Activated CD4-positive, alpha-beta T cell treated with anti-CD3 and anti-CD28 coated beads, Interleukin-2, amount 50 U/mL, for 4 hours (primary cell): ENCODE measurements at places on chromosomes 7 and 10.

GRCh38 chr10:89329151-89329550 lies 1.4 kb downstream of the IFIT3 start:
- DNase-seq: no peak

DNA sequence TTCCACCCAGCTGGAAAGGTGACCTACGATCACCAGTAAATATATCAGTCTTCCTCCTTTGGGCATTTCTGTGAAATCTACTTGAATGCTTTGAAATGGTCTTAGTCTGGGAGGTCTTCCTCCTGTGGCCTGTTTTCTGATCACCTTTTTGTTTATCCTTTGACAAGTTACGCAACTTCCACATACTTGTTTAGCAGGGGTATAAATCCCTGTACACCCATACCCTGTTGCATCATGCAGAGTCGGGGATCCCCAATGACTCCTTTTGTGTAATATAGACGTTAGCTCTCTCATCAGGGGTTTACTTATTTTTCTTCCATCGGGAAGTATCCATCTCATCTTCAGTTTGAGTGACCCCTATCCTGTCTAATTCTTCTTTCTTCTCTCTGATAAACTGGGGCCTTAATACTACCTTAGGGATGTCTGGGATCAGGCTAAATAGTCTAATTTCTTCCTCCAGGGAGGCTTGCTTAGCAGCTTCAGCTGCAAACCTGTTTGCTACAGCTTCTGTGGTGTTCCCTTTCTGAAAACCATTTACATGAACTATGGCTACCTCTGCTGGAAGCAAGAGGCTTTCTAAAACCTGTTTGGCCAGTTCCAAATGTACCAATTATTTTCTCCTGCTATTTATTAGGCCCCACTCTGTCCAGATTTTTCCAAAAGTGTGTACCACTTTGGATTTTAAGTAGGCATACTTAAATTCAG lies 25.8 kb downstream of the MAPK8 start:
- no peak for DNase-seq

DNA sequence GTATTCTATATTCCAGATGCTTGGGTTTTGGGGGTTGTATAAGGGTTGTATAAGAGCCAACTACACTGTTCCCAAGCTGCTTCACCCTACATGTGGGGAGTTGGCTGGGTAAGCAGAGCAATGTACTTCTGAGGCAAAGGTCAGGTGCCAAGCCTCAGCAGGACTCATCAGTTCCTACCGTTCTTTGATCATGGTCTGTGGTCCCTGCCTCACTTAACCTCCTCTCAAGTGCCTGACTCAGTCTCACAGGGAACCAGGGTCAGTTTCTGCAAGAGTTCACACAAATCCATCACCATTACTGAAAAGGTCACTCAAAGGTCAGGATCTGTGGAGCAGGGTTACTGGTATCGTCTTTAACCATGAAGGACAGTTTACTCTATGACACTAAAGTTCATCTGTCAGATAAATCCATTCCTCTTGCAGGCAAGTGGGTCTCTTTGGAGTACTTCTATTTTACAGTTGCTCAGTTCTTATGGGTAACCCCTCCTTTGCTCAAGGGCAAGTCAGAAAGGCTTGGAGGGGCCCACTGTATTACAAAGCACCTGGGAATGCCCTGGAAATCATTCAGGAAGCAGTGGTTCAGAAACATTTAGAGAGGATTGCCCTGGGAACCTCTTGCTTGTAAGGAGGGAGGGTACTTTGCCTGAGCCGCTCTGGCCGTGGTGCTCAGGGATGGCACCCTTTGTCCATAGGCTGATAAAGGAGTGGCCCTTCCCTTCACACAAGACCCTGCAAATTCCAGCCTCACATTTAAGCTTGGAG lies 184.3 kb upstream of the CDCA7L start:
- no peak for DNase-seq

DNA sequence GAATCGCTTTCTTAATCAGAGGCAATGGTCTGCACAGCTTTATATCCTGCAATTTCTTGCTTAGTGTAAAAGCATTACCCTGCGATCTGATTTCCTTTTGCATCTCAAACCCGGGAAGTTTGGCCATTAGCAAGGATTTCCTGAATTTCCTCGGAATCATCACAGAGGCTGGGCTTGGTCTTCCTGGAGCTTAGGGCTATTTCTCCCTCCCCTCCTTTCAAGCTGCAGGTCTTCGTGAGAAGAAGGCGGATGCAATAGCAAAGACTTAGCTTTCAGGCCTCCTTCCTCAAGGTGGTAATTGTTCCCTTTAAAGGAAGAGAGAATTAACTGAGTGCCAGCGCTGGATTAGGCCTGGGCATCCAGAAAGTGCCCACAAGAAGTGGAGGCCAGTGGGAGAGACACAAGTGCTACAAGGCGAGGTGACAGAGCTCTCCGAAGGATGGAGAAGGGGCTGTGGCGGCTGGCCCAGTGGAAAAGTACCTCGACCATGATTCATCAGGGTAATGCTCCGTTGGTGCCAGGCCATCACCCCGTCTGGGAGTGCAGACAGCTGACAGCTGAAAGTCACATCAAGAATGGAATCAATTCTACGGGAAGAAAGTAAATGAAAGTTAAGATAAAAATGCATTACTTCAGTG lies 4.0 kb upstream of the ARMS2 start:
- no peak for DNase-seq

- DNase-seq: no peak
Measured at GRCh38 chr7:23458044-23458443, 12.2 kb downstream of the IGF2BP3 start.

DNA sequence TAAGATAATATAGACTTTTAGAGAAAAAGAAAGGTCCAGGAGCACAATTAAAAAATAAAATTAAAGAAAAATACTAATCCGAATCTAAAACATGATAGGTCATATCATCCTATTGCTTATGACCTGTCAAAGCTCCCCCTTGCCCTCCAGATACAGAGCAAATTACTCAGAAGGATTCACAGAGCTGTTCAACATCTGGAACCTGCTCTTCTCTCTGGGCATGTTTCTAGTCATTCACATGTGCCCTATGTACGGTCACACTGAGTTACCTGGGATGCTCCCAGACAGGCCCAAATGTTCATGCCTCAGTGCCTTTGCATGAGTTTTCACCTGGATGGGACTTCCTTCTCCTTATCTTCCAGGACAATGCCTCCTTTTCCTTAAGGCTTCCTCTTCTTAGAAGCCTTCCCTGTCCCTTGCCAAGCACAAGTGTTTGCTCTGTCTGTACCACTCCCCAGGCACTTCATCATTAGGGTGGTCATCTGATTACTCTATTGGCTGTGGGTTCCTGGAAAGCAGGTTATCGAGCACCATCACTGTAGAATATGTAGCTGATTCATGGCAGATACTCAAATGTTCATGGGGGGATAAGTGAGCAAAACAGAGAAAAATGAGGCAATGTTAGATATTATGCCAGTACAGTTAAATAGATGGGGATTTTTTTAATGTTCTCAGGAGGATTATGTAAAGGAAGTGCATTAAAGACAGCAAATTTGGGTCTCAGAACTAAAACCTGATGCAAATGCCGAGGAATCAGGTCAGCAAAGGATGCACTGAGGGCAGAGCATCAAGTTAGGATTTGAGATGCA lies 12.0 kb upstream of the AOAH start:
- no peak for DNase-seq

GRCh38 chr7:33874943-33875342 lies 30.4 kb upstream of the BMPER start:
- DNase-seq: no peak

DNA sequence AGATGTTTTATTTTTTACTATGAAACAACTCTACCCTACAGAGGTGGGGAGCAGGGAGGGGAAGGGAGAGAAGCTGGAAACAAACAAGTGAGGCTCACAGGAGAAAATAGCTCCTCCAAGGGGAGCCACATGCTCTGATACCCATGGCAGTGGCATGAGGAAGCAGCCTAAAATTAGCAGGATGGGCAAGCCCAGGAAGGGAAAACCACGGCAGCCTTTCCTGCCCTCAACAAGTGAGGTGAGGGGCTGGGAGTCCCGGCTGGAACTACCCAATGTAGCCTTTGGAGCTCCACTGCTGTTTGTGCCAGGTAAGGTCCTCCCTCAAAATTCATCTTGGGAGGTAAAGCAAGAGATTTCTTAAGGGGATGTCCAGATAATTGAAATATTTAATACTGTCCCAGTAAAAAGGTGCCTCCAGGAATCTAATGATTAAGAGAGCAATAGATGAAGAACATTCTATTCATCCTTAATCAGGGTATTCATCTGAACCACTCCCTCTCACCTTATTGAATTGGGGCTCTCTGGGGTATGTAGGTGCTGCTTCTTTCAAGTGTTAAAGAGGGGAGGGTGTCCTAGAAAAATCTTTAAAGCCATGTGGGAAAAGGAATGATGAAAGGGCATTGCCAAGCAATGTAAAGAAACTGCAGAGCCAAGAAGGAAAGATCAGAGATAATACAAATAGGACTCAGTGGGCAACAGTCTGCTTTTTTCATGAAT lies 12.8 kb upstream of the HERC4 start:
- DNase-seq: no peak

DNA sequence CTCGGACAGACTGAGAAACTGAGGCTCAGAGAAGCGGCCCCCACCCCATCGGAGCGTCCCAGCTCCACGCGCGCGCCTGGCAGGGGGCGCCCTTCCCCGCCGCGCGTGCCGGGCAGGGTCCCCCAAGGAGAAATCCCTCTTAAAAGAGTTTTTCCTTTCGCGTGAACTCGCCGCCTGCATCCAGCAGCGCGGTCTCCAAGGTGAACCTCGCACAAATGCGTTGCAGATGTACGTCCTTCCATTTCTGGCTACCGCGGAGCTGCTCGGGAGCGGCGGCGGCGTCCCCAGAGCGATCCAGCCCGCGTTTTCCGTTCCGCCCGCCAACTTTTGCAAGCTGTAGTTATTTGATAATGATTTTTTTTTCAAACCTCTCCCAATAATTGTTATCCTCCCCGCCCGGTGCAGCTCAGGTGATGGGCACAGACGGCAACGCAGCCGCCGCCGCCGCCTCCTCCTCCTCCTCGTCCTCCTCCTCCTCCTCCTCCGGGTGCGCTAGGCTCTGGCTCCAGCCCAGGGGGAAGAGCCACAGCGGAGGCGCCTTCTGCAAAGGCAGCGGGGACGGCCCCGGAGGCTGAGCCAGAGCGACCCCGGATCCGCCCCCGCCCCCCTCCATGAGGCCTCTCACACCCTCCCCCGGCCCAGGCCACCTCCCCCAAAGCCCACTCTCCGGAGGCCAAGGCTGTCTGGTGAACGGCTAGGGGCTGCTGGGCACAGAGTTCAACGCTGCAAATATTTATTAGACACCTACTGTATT lies 74.0 kb upstream of the CUX1 start:
- peak; percentile 49 for DNase-seq

DNA sequence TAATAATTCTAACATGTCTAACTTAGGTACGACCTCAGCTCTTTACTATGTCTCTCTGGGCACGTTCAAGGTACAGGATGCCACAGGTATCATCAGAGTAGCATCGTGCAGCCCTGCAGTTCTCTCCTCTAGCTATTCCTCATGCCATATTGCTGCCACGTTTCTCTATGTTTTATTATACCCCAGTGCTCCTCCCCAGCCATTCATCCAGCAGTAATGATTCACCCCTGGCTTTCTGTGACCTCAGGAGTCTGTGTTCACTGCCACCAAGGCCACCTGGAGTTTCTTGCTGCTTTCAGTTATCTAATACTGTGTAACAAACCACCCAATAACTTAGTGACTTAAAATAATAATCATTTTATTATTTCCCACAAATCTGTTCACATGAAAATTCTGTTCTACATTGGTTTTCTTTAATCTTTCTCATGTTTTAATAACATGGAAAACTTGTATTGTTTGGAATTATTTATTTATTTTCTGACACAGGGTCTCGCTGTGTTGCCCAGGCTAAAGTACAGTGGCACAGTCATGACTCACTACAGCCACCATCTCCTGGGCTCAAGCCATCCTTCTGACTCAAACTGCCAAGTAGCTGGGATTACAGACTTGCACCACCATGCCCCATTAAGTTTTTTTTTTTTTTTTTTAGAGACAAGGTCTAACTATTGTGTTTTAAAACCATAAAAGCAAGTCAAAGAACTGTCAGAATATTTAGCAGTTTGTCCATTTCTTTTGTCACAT lies 21.8 kb downstream of the REEP3 start:
- no peak for DNase-seq

- no peak for DNase-seq
Measured at GRCh38 chr10:98186681-98187080, 52.2 kb downstream of the R3HCC1L start.

- no peak for DNase-seq
Measured at GRCh38 chr7:70259502-70259901, 661.2 kb downstream of the AUTS2 start.
